ENCODE measurements at places on chromosomes 11 and 22.

DNA sequence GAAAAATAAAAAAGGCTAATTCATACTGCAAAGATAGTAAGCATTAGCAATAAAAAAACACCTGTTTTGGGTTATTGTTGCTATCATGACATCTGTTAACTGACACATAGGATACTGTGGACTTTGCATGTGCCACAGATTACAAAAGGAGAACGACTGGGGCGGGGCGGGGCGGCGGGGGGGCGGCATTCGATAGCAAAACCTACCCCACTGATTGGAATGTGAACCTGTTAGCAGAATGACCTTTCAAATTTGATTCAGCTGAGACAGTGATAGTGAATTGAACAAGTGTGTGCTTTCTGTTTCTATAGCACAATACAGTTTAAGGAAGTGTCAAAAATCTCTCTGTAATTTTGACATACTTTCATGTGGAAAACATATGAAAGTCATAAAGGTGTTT, 14.9 kb downstream of the MMP20 start:
- DNase-seq = no peak

- no peak for DNase-seq
Observed at GRCh38 chr22:36204632-36205015, 3.0 kb upstream of the APOL4 start.

DNA sequence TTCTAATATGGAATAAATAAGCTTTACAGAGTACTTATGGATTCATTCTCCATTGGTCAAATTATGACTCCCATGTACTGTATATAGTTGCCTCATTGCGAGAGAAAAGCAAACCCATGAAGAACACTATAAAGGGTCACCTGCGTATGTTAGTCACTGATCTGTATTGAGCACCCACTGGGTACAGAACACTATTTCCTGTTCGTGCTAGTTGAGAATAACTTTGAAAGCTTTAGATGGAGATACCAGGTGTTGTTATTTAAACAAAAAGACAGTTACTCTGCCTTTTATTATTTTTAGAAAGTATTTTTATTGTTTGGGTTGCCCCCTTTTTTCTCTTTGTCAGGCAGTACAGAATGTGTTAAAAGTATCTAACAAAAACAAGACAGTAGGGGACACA, 79.9 kb downstream of the DEUP1 start:
- DNase-seq = no peak

GRCh38 chr22:32222991-32223390, 18.1 kb upstream of the RFPL2 start:
- no peak for DNase-seq

GRCh38 chr11:3165152-3165705, at the start of gene OSBPL5:
Gene OSBPL5 (minus strand): TSS chr11:3165310. CDS start chr11:3129148, 36,162 bp downstream.
- no peak for DNase-seq

DNA sequence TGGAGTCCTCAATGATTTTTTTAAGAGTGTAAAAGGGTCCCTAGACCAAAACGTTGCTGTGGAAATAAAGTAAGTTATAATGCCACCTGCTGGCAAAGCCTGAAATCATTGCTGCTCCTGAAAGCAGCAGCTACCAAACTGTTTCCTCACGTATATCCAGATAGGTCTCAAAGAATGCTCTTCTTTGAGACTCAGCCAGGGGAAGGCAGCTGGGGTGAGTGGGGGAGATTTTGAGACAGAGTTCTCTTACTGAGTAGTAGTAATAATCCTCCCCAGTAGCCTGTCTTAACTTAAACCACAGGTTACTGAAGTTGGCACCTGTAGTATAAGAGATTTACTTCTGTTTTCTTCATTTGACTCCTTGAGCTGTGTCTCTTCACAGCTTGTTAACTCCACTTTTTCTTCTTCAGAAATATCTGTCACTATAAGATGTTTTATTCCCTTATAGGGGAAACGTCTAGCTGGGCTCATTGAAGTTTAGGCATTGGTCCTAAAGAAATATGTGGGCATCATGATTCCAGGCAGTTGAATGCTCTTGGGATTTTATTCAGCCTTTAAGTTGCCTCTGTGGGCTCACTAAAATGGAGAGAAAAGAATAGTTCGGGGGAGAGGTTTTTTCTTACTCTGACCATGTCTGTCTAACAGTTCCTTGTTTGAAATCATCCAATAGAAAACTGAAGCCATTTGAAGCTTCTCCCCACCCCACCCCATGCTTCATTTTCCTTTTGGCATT, 77.9 kb downstream of the BTBD10 start:
- no peak for DNase-seq

- DNase-seq = no peak
Observed at GRCh38 chr11:95697614-95698408, 91.8 kb downstream of the FAM76B start.

DNA sequence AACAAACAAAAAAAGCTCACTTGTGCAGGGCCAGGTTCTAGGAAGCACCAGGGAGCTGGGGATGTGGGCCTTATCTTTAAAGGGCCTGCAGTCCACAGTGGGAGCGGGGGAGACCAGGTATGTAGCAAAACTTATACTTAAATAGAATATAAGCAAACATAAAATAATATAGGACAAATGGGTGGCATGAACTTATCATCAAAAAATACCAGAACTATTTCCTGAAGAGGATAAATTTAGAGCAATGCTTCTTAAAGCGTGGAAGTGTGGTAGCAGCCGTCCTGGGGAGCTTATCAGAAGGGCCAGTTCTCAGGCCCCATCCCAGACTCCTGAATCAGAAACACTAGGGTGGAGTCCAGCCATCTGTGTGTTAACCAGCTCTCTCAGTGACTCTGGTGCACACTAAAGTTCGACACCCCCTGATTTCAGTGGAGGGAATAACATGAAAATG, 9.3 kb downstream of the VPS26B start:
- no peak for DNase-seq

DNA sequence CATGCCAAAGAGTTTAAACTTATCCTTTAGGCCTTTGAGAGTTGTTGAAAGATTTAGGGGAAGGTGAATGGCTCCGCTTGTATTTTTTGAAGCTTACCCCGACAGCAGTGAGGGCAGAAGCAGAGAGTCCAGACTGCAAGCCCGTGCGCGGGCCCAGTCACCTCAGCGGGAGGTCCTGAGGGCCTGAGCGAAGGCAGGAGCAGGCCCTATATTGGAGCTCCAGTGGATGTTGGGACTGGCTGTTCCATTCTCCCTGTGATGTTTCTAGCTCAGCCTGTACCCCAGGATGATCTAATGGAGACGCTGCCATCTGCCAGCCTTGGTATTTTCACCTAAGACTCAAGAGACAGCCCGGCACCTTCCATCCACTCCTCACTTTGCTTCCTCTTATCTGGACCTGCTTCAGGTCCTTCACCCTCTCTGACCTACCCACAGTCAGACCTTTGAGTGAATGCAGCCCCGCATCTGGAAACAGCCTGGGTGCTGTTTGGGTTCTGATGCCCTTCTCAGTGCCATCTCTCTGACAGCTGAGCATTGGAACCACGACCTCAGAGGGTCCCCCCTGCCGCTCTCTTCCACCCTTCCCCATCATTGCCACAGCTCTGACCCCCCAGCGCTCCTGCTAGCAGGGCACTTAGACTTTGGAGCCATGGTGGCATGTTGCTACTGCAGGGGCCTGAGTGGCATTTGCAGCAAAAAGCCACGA, 628.2 kb upstream of the CADM1 start:
- no peak for DNase-seq

DNA sequence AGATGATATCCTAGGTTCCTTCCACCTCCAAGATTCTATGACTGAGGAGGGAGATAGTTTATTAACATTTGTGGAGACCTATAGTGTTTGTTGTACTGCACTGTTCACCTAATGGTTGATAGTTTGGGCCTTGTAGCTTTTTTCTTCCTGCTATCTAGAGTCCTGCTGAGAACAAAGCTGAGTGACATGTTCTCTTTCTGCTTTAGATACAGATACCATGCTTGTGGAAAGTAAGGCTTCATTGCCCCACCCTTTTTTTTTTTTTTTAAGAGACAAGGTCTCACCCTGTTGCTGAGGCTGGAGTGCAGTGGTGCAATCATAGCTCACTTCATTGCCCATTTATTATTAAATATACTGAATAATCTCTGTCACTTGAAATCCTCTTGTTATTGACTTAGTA, 12.3 kb downstream of the DLAT start:
- no peak for DNase-seq

DNA sequence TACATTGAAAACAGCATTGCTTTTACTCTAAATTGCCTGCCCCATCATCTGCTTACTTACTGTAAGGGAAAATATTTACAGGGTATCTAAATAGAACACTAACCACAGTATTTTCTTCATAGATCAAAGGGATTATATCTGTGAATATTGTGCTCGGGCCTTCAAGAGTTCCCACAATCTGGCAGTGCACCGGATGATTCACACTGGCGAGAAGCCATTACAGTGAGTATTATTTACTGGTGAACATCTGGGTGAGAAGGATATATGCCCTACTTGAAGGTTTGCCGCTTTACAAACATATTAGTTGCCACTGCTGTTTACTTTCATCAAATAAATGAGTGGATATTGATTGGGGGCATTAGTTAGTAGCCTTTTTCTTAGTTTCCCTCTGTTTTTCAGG, 5.9 kb upstream of the CNTF start:
- DNase-seq = no peak

- DNase-seq = peak; percentile 5
Observed at GRCh38 chr11:60955571-60955970, 3.6 kb upstream of the SLC15A3 start.

- no peak for DNase-seq
Observed at GRCh38 chr22:19638282-19639015, 75.9 kb upstream of the SEPTIN5 start.

GRCh38 chr11:82216927-82217570, 516.6 kb downstream of the FAM181B start:
- DNase-seq = no peak

DNA sequence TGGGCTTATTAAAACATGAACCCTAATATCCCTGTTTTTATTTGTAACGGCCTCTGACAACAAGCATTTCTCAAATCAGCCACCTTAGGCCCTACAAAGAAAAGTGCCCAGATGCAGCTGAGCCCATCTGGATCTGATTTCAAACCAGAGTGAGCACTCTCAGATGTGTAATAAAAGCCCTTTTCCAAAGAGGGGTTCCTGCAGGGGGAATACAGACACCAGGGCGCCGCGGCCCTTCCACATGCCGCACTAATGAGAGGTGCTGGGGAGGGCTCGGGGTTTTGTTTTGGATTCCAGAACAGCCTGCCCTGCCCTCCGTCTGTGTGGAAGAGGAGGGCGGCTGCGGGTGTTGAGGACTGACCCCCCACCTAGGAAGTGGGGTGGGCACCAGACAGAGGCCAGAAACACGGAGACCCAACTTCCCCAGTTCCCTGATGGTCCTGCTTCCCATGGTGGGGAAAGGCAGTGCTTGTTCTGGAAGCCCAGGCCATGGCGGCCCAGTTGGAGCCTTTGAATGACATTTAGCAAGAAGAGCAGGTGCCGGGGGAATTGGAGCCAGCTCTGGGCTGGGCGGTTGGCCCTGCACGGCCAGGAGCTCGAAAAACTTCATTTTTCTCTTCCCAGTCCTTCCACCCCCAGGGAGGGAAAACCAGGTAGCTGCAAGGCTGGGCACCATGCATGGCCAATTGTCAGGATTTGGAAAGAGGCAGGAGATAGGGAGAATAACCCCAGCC, 63.7 kb downstream of the MACROD1 start:
- no peak for DNase-seq

DNA sequence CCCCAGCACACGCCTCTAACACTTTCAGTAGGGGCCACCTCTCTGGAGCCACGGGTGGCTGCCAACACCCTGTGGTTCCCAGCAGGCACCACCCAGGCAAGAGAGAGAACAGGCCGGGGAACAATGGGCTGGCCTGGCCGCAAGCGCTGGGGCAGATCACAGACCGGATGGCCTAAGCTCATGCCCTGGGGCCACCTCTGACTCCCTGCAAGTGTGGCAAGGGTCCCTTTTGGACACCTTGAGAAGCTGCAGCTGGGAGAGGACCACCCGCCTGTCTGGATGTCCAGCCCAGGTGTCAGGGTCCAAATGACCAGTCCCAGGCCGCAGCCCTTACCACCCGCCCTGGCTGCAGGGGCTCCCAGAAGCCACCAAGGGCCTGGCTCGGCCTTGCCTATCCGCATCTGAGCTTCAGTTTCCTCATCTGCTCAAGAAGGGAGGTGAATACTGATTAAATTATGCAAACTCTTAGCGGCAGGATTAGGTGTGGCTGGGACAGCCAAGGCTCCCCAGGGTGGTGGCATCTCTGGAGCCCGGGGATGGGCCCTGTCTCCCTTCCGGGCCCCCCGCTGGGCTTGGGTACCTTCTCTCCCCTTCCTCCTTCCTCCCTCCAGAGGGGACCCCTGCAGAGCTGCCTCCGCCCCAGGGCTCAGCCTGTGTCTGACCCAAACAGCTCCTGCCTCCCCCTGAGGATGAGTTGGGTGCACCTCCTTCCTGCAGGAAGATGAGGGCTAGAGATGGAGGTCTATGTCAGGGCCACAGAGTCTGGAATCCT, 785 bp upstream of the SUSD2 start:
- DNase-seq = no peak

- DNase-seq = no peak
Observed at GRCh38 chr11:57890521-57890920, 128.9 kb downstream of the CTNND1 start.

- DNase-seq = no peak
Observed at GRCh38 chr11:44047931-44048431, at the start of gene ACCSL. Gene ACCSL (plus strand): TSS chr11:44047981. CDS start chr11:44048037, 56 bp downstream.

- no peak for DNase-seq
Observed at GRCh38 chr22:36613958-36614357, 85.0 kb upstream of the EIF3D start.

DNA sequence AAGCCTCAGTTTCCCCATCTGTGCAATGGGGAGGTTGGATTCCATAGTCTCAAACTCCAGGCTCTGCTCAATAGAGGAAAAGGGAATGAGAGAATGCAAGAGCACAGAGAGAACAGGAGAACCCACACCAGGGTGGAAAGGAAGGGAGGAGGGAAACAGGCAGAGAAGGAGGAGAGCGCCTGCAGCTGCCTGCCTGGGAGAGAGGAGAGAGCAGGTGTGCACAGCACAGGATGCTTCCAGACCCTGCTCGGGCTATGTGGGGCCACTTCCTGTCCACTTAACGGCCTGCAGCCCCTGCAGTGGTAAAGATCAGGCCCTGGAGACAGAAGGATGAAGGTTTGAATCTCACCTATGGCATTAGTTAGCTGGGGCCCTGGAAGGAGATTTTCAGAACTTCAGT, 12.3 kb downstream of the LRRC32 start:
- no peak for DNase-seq

DNA sequence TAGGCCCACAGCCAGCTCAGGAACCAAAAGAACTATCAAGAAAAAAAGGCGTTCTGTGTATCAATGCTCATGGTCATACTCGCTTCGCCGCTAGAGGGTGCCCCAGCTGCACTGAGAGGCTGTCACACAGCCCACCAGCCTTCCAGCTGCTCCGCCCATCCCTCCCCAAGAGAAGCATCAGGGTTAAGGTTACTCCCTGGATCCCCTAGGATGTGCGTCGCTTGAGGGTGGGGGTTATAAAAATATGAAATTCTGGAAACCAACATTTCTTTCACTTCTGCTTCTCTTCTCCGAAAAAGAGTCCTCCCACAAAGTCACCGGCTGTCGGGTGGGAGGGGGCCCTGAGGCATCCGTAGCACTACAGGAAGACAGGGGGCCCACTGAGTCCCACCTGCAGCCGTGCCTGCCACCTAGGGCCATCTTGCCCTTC, 1.7 kb downstream of the CBX6 start:
- DNase-seq = peak; percentile 80
